ENCODE measurements at places on chromosomes 3 and 15. TPM values are rescaled to one million over a fixed set of nuclear protein-coding genes. Genes with fewer than 3 reads are reported as not detected.

The OXTR gene
- polyA plus RNA-seq: 0.42 TPM

The MOBP gene
- polyA plus RNA-seq: 204 TPM

The LMCD1 gene
- polyA plus RNA-seq: 8.8 TPM

The MAPKAPK3 gene
- polyA plus RNA-seq: 11.5 TPM

The SLC12A8 gene
- 0.93 TPM for polyA plus RNA-seq

The GREM1 gene
- polyA plus RNA-seq: 4.4 TPM

The TTLL13 gene
- polyA plus RNA-seq: not detected

The CAMP gene
- not detected for polyA plus RNA-seq

The SAMD7 gene
- polyA plus RNA-seq: not detected

The GPR62 gene
- 8.9 TPM for polyA plus RNA-seq

The LDHAL6B gene
- not detected for polyA plus RNA-seq

The HERC2 gene
- polyA plus RNA-seq: 96.3 TPM

The GOLGA8J gene
- not detected for polyA plus RNA-seq

The FAN1 gene
- 6.6 TPM for polyA plus RNA-seq

The SLC27A2 gene
- polyA plus RNA-seq: 5.2 TPM

The GAP43 gene
- 151 TPM for polyA plus RNA-seq

The DIPK2A gene
- 5.6 TPM for polyA plus RNA-seq

The SLC15A2 gene
- polyA plus RNA-seq: 2.9 TPM

The IMPDH2 gene
- polyA plus RNA-seq: 130 TPM

The GPR15 gene
- not detected for polyA plus RNA-seq

The FMN1 gene
- 0.27 TPM for polyA plus RNA-seq

The SLITRK3 gene
- polyA plus RNA-seq: 1.6 TPM

The C3orf85 gene
- polyA plus RNA-seq: not detected

The MLF1 gene
- polyA plus RNA-seq: 22.8 TPM

The VIPR1 gene
- 6.2 TPM for polyA plus RNA-seq

The GPR176 gene
- 22.8 TPM for polyA plus RNA-seq

The EFHB gene
- 2.4 TPM for polyA plus RNA-seq

The SERPINI2 gene
- polyA plus RNA-seq: not detected

The CGNL1 gene
- polyA plus RNA-seq: 9.1 TPM

The FSTL1 gene
- 22.5 TPM for polyA plus RNA-seq

The ATP13A3 gene
- polyA plus RNA-seq: 11.3 TPM

The LRRC3B gene
- polyA plus RNA-seq: 4.8 TPM

The SLC4A7 gene
- polyA plus RNA-seq: 1.2 TPM

The SYNPR gene
- polyA plus RNA-seq: 8.1 TPM

The CLEC3B gene
- polyA plus RNA-seq: 37.4 TPM

The NGLY1 gene
- 7.8 TPM for polyA plus RNA-seq

The C15orf39 gene
- 15.4 TPM for polyA plus RNA-seq

The ARNT2 gene
- 65.6 TPM for polyA plus RNA-seq

The CCR3 gene
- polyA plus RNA-seq: not detected

The DMXL2 gene
- polyA plus RNA-seq: 10.9 TPM

The SLCO3A1 gene
- 43.3 TPM for polyA plus RNA-seq

The CYP1A2 gene
- not detected for polyA plus RNA-seq

The P2RY13 gene
- polyA plus RNA-seq: 0.66 TPM

The DLG1 gene
- polyA plus RNA-seq: 27.7 TPM

The CLDN16 gene
- polyA plus RNA-seq: not detected

The PLCL2 gene
- polyA plus RNA-seq: 6.3 TPM

The ECE2 gene
- 9.5 TPM for polyA plus RNA-seq

Data from brain (organoid and tissue), 16 donors.